ENCODE measurements at places on chromosomes 16 and 17.

GRCh38 chr16:9047689-9048301 is 43.6 kb upstream of the HAPSTR1 start:
- H3K27ac ChIP-seq, result peak overlapping the region; percentile 83
- peaks cover 11% of the 10 kb centered on the region for H3K4me1 ChIP-seq
- no peak for DNase-seq
- no peaks in the 10 kb centered on the region for H3K27me3 ChIP-seq
- H3K4me3 ChIP-seq, result no peak overlapping the region

GRCh38 chr16:85514598-85515318 is 98.4 kb upstream of the GSE1 start:
- H3K27ac ChIP-seq, result peak overlapping the region; percentile 79
- H3K4me1 ChIP-seq, result peaks cover 28% of the 10 kb centered on the region
- no peak for DNase-seq
- H3K27me3 ChIP-seq, result no peaks in the 10 kb centered on the region
- peak overlapping the region; percentile 51 for H3K4me3 ChIP-seq

DNA sequence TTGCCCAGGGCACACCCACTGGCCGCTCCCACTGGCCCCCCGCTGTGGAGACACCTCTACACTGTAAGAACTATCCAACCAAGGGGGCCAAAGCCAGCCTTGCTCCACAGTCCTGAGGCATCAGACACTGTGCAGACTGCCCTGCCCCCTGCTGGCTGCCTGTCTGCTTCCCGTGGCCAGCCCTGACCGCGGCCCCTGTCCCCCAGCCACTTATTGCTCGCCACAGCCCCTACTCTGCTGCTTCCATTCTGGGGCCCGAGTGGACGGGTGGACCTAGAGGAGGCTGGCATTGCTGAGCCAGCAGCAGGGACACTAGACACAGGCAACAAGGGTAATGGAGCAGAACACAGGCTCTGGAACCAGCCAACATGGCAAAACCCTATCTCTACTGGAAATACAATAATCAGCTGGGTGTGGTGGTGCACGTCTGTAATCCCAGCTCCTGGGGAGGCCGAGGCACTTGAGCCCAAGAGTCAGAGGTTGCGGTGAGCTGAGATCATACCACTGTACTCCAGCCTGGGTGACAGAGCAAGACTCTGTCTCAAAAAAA is 19.7 kb upstream of the LRRC37A3 start:
- peak overlapping the region; percentile 96 for H3K27ac ChIP-seq
- H3K27me3 ChIP-seq, result no peaks in the 10 kb centered on the region
- no peaks in the 10 kb centered on the region for H3K4me1 ChIP-seq

DNA sequence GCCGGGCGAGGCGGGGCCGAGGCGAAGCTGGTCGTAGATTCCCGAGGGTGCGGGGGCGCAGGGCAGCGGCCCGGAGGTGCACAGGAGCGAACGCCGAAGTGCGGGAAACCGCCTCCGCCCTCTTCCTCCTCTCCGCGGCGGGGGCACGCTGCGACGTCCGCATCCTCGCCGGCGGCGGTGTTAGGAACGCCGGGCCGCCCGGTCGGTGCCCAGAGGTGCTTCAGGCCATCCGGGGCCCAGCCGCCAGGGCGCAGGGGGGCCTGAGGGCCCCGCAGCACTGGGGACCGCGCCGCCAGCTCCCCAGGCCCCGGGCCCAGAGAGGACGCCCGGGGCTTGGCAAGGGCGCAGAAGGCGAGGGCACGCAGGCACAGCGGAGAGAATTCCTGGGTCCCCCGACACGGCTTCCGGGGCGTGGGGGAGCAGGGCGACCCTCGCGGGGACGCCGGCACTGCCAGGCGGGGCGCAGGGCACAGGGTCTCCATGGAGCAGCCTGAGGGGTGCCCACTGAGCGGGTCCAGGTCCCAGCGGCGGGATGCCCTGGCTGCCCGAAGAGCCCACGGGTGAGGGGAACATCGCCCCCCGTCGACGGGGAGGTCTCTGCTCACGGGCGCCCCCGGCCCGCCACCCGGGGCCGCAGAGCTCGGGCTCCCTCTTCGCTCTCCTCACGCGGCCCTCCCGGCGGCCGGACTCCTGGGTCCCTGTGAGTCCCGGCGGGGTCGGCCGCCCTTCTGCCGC is 576 bp downstream of the EPOP start:
- no peak overlapping the region for H3K4me3 ChIP-seq
- peaks cover 14% of the 10 kb centered on the region for H3K4me1 ChIP-seq
- H3K27me3 ChIP-seq, result peaks cover 54% of the 10 kb centered on the region
- no peaks in the 10 kb centered on the region for H3K36me3 ChIP-seq
- no peak overlapping the region for H3K27ac ChIP-seq

GRCh38 chr17:50090071-50090470 is 5.1 kb upstream of the PDK2 start:
- H3K4me1 ChIP-seq, result peaks cover 6% of the 10 kb centered on the region
- no peak overlapping the region for H3K4me3 ChIP-seq
- no peak for DNase-seq
- no peak overlapping the region for H3K27ac ChIP-seq
- no peaks in the 10 kb centered on the region for H3K36me3 ChIP-seq

DNA sequence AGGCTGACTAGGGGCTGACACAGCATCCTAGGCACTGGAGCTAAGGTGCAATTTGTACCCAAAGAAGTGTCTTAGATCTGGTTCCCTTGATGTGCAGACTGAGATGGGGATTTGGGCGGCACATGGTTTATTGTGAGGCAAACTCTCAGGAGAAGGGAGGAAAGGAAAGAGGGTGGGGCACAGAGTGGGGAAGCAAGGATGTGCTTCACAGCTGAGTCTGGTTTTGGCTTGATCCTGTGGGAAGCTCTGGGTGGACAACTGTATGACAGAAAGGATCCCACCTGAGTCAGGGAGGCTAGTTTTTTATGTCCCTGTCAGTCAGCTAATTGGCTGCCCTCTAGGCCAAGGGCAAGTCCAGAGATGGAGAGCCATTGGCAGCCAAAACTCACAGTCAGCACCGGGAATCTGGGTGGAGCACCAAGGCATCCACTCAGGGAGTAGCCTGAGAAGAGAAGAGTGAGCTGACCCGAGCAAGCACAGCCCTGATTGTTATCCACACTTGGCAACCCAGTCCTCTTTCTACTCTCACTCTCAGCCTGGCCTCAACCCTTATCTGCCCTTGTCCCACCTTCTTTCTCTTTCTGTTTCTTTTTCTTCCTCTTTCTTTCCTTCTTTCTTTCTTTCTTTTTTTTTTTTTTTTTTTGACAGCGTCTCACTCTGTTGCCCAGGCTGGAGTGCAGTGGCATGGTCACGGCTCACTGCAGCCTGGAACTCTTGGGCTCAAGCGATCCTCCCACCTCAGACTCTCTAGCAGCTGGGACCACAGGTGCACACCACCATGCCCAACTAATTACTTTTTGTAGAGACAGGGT is 12.0 kb downstream of the ARL4D start:
- H3K36me3 ChIP-seq, result no peaks in the 10 kb centered on the region
- no peak for DNase-seq
- no peak overlapping the region for H3K4me3 ChIP-seq
- peaks cover 7% of the 10 kb centered on the region for H3K27me3 ChIP-seq
- peaks cover 10% of the 10 kb centered on the region for H3K4me1 ChIP-seq

GRCh38 chr17:32274101-32274500 is 8.5 kb downstream of the RHBDL3 start:
- no peaks in the 10 kb centered on the region for H3K36me3 ChIP-seq
- peaks cover 5% of the 10 kb centered on the region for H3K4me1 ChIP-seq
- no peak for DNase-seq
- no peak overlapping the region for H3K4me3 ChIP-seq
- peaks cover 37% of the 10 kb centered on the region for H3K27me3 ChIP-seq
- no peak overlapping the region for H3K27ac ChIP-seq

- H3K27ac ChIP-seq, result no peak overlapping the region
Observed at GRCh38 chr16:2045965-2046892, 1.4 kb downstream of the NTHL1 start.

- no peak for DNase-seq
- H3K4me3 ChIP-seq, result no peak overlapping the region
- H3K36me3 ChIP-seq, result peaks cover 14% of the 10 kb centered on the region
- no peaks in the 10 kb centered on the region for H3K4me1 ChIP-seq
- H3K27ac ChIP-seq, result peak overlapping the region; percentile 40
- no peaks in the 10 kb centered on the region for H3K27me3 ChIP-seq
Observed at GRCh38 chr17:82570277-82570676, 50.7 kb downstream of the FOXK2 start.

DNA sequence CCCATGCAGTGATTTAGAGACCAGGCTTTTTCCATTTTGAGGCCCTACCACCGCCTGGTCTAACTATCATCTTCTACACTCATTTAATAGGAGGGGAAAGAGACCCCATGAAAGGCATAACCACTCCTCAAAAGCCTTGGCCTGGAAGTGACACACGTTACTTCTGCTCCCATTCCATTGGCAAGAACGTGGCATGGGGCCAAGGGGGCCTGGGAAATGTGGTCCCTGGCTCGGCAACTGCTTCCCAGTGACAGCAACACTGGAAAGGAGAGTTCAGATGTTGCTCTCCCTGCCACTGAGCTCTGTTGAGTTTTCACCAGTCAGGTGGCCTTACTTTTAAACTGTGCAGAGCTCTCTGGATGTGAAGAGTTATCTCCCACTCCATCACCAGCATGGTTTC is 45.2 kb upstream of the MAP3K14 start:
- no peak overlapping the region for H3K4me3 ChIP-seq
- no peak for DNase-seq
- H3K27ac ChIP-seq, result no peak overlapping the region
- peaks cover 7% of the 10 kb centered on the region for H3K27me3 ChIP-seq

DNA sequence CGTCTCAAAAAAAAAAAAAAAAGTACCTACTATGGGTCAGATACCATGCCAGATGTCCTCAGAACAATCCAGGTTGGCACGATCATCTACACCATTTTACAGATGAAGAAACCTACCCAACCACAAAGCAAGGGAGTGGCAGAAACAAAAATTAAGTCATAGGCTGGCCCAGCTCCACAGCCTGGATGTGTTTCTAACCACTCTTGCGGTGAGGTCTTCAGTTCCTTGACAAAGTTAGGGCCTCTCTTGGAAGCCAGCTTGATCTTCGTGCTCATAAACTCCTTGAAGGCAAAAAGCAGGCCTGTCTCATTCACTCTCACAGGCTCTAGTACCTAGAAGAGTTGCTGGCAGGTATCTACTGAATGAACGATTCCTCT is 6.2 kb downstream of the GGA2 start:
- H3K27me3 ChIP-seq, result no peaks in the 10 kb centered on the region
- H3K4me1 ChIP-seq, result peaks cover 30% of the 10 kb centered on the region
- H3K36me3 ChIP-seq, result peaks cover 17% of the 10 kb centered on the region
- H3K4me3 ChIP-seq, result no peak overlapping the region
- no peak for DNase-seq

DNA sequence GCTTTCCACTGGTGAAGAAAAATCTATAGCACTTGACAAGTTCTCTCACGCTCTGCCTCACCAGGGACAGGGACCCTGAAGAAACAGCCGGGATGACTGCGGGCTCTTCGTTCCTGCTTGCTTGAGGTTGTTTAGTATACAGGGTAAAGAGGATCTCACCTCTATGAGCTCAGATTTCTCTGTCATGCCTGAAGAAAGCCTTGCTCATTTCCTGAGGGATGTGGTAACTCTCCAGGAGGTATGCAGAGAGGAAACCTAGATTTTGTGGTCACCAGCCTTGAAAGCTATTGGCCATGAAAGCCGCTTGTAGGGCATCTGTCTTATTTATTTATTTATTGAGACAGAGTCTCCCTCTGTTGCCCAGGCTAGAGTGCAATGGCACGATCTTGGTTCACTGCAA is 23.2 kb downstream of the USP43 start:
- H3K27ac ChIP-seq, result peak overlapping the region; percentile 1
- peaks cover 22% of the 10 kb centered on the region for H3K4me1 ChIP-seq
- H3K36me3 ChIP-seq, result peaks cover 32% of the 10 kb centered on the region
- peaks cover 2% of the 10 kb centered on the region for H3K27me3 ChIP-seq

GRCh38 chr17:27343294-27343693 is 49.4 kb downstream of the WSB1 start:
- H3K27ac ChIP-seq, result peak overlapping the region; percentile 11
- H3K36me3 ChIP-seq, result no peaks in the 10 kb centered on the region
- peaks cover 24% of the 10 kb centered on the region for H3K4me1 ChIP-seq
- H3K4me3 ChIP-seq, result no peak overlapping the region

DNA sequence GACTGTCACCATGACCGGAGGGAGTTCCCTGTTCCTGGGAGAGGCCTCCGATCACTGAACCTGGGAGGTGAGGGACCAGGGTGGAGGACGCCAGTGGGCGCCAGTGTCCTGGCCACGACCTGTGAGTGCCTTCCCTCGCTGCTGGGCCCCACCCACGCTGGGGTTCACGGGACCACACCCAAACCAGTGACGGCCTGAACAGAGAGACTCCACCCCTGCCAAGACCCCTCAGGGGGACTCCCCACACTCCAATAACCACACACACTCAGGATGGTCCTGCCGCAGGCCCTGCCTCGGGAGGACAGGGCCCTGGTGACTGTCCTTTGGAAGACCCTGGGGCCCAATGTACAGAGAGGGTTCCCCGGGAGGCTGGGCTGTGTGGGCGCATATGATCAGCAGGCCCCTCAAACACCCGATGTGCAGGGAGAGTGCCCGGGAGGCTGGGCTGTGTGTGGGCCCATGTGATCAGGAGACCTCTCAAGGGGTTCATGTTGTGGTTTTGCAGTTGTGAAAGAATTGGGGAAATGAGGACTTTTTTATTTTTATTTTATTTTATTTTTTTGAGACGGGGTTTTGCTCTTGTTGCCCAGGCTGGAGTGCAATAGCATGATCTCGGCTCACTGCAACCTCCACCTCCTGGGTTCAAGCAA is 26.6 kb downstream of the TPSD1 start:
- H3K27me3 ChIP-seq, result peaks cover 13% of the 10 kb centered on the region
- no peak overlapping the region for H3K27ac ChIP-seq
- no peak for DNase-seq
- H3K4me1 ChIP-seq, result no peaks in the 10 kb centered on the region
- H3K4me3 ChIP-seq, result no peak overlapping the region

DNA sequence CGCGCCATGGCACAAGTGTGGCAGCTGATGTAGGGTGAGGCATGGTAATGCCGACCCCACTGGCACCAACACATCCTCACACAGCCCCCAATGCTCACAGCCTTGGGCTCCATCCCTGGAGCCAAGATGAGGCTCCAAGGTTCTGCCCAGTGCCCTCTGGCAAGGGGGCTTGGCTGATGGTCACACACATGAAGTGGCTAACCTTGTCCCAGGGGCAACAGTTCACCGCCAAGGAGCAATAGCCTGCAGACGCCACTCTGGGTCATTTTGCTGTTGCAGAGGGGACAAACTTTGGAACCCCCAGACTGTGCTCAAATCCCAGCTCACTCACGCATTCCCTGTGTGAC is 26.8 kb downstream of the TNFRSF13B start:
- no peak for DNase-seq
- H3K36me3 ChIP-seq, result no peaks in the 10 kb centered on the region
- H3K4me1 ChIP-seq, result no peaks in the 10 kb centered on the region

All from type B pancreatic cell (in vitro differentiated cells).